ENCODE measurements at places on chromosomes 2 and 18.

GRCh38 chr2:190119257-190119656, 56.7 kb upstream of the MSTN start:
- peak; percentile 4 for DNase-seq

GRCh38 chr2:98463988-98464771, 19.5 kb downstream of the INPP4A start:
- no peak for DNase-seq

- DNase-seq = no peak
Observed at GRCh38 chr18:66344227-66344626, 259.7 kb downstream of the CDH19 start.

GRCh38 chr2:29270701-29271121, 155.5 kb downstream of the CLIP4 start:
- no peak for DNase-seq

DNA sequence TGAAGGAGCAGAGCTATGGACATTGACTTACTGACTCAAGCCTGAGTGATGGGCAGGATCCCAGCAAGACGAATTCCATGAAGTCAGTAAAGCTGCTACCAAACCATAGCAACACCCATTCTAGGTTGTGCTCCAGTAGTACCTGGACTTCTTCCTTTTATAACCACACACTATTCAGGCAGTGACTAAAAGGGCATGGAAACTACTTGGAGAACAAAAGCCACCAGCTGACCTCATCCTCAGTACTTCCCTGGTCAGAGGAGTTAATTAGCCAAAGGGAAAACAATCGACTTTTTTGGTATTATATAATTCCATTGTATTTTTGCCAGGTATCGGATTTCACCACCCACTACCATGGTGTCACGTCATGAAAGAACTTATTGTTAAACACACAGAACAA, 237.1 kb downstream of the TTC32 start:
- DNase-seq = no peak

DNA sequence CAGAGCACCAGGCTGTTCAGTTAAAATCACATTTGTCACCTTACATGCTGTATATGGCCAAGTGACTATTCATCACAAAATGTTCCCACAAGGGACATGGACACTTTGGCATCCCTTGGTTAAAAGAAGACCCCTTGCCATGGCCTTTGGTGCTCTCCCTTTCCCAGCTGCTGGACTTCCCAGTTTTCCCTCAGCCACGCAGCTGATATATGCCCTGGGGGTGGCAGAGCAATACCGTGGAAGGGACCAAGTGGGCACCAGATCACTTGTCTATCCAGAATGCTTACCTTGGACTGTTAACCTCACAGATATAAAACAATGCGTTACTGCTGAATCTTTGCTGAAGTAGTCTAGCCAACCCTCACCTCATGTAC, 35.3 kb downstream of the PAIP2B start:
- DNase-seq = no peak

- DNase-seq = no peak
Observed at GRCh38 chr2:151280271-151280670, 9.2 kb downstream of the NMI start.

DNA sequence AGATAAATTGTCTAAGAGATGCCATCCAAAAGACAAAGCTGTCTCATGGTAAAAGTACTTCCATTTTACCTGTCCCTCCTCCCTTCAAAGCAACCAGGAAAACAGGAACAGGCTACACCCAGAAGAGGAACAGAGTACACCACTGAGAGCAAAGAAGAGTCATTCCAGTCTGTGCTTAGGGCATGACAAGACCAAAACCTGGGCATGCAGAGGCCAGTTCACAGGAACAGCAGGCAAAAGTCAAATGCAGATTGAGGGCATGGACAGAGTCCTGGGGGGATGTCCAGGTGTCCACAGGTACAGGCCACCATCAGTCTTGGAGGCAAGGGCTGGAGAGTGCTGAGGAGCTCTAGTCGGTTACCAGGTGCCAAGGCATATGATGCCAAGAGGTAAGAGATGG, 23.7 kb downstream of the PLEK start:
- DNase-seq = no peak

- DNase-seq = peak; percentile 15
Observed at GRCh38 chr2:10331027-10331701, 28.5 kb downstream of the HPCAL1 start.

DNA sequence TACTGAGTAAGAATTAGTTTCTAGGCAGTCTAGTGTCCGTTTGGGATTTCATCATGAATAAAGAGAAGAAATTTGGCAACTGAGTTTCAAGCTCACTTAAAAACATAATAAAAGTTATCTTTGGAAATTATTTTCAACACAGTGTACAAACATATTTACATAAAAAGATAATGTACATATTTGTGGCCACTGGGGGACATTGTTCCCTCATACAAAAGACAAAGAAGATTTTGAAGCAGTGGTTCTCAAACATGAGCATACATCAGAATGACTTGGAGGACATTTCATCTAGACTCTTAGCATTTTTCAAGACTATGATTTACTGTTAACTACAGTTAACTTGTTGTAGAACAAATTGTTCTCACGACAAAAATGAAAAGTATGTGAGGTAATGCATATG, 15.7 kb upstream of the TTC21B start:
- DNase-seq = no peak

DNA sequence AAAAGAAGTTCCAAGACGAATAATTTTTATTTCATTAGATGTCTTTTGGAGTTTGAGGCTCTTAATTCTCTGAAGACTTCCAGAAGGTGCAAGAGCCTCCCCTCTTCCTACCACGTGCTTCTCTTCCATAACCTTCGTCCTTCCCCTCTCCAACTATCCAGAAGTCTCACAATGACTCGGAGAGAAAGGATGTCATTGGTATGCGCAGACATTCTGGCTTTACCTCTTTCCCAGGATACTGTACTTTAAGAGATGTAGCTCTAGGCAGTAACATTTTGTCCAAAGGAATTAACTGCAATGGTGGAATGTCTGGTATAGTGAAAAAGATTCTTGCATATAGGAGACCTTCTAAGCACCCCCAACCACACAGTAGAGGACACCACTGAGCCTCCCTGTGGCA, 249.0 kb upstream of the OSR1 start:
- DNase-seq = no peak

- no peak for DNase-seq
Observed at GRCh38 chr2:7672685-7673071, 755.5 kb downstream of the RNF144A start.

- DNase-seq = no peak
Observed at GRCh38 chr2:100529176-100529575, 33.6 kb upstream of the PDCL3 start.

DNA sequence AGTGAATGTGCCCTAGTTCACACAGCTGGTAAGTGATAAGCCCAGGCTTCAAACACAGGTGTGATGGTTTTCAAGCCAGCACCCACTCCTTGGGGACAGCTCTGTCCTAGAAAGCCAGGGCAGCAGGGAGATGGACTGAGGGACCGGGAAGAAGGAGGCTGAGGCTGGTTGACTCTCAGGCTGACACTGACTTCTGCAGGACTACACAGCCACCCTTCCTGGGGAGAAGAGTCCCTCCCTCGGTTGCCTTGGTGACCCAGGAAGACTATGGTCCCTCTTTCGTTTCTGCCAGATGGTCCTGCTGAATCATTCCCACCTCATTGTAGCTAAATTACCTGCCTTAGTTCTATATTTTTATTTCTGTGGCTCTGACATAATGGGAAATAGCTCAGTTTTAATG, 11.3 kb upstream of the FSHR start:
- DNase-seq = no peak

GRCh38 chr2:20381457-20381856, 30.8 kb upstream of the PUM2 start:
- DNase-seq = no peak

- DNase-seq = no peak
Observed at GRCh38 chr18:1304392-1304992, 399.8 kb downstream of the ADCYAP1 start.

DNA sequence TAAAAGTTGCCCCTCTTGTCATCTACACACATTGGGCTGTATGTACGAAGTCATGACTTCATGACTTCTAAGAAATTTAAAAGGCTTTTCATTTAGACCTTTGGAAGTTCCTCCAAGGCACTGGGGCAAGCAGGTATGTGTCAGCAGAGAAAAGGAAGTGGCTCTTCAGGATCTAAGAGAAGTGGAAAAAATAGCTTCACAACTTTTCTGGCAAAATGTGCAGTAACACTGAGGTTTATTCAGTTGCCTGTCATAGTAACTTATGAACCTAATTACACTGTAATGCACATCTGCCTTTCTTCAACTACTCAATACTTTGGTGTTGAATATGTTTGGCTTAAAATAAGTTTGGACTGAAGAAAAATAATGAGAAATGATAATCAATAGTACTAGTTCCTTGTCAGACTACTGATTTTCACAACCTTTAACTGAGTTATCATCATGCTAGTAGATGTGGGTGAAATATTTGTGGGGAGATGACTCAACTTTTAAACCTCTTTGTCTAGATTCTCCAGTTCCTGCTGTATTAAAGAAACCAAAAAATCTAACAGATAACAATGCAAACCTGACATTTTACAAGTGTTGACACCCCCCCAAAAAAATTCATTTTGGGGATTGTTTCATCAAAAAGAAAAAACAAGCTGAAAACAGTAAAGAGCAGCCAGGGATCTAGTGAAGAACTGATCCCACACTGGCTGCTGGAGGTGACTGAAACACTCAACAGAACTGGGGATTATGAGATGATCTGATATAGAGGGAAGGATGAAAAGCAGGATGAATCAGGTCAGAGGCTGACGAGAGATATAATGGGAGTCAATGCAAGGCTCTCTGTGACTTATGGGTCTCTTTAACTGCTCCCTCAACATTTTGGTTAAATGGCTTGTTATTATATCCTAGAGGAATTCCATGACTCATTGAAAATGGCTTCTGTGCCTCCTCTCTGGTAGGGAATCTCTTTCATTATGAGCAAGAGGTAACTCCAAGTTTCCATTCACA, 84.6 kb downstream of the COLEC12 start:
- DNase-seq = no peak

- DNase-seq = no peak
Observed at GRCh38 chr2:16386431-16386830, 279.2 kb downstream of the CYRIA start.

DNA sequence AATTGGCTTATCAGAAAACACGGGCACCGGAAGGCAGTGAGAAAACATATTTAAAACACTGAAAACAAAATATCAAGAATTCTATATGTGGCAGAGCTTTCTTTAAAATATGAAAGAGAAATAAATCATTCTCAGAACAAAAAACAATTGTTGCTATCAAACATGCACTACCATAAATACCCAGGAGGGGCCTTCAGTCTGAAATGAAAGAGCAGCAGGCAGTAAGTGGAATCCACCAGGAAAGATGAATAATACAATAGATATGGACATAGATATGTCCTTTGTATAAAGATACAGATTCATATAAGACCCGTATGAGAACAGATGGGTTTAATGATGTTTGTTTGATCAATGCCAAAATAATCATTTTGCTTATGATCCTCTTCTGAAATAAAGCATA, 142.0 kb downstream of the TMEM18 start:
- no peak for DNase-seq

- no peak for DNase-seq
Observed at GRCh38 chr2:237196409-237196808, 110.7 kb downstream of the COPS8 start.

GRCh38 chr18:76468345-76469304, 26.4 kb downstream of the ZNF516 start:
- DNase-seq = no peak

GRCh38 chr2:221104361-221104811, 467.7 kb downstream of the EPHA4 start:
- peak; percentile 47 for DNase-seq

- DNase-seq = no peak
Observed at GRCh38 chr2:234595829-234596228, 98.9 kb upstream of the ARL4C start.

- no peak for DNase-seq
Observed at GRCh38 chr2:174750923-174751441, 13.3 kb downstream of the CHRNA1 start.

DNA sequence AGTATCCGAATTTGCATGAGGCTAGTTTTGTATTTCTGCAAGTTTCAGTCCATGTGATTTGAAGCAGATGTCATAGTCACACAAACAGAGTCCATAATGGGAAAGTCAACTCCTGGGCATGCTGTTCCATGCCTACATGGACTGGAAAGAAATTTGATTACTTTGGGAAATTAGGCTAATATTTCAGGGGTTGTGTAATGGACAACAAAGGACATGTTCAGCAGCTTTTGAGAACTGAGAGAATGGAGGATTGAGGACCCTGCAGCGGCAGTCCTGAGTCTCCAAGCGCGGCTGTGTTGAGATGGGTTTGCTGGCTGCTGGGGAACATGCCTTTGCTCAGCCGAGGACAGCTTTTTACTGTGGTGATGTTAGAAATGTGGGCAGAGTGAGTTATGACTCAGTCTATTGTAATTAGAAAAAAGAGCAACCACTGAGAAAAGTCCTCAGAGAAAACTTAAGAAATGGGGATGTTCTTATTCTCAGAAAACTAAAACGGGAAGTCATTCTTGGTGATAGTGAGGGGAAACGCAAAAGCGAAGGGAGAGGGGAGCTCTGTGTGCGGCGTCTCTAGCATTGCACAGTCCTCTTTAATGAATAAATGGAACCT, 149.2 kb downstream of the FAM210A start:
- DNase-seq = no peak

- DNase-seq = no peak
Observed at GRCh38 chr2:9627310-9627709, 3.5 kb downstream of the YWHAQ start.

- no peak for DNase-seq
Observed at GRCh38 chr2:197571627-197572271, 55.9 kb downstream of the MOB4 start.

GRCh38 chr2:179711375-179711774, 150.0 kb downstream of the ZNF385B start:
- no peak for DNase-seq

GRCh38 chr2:1603059-1603458, 141.3 kb downstream of the PXDN start:
- DNase-seq = no peak

- DNase-seq = no peak
Observed at GRCh38 chr2:96898641-96899412, 28.9 kb upstream of the SEMA4C start.

DNA sequence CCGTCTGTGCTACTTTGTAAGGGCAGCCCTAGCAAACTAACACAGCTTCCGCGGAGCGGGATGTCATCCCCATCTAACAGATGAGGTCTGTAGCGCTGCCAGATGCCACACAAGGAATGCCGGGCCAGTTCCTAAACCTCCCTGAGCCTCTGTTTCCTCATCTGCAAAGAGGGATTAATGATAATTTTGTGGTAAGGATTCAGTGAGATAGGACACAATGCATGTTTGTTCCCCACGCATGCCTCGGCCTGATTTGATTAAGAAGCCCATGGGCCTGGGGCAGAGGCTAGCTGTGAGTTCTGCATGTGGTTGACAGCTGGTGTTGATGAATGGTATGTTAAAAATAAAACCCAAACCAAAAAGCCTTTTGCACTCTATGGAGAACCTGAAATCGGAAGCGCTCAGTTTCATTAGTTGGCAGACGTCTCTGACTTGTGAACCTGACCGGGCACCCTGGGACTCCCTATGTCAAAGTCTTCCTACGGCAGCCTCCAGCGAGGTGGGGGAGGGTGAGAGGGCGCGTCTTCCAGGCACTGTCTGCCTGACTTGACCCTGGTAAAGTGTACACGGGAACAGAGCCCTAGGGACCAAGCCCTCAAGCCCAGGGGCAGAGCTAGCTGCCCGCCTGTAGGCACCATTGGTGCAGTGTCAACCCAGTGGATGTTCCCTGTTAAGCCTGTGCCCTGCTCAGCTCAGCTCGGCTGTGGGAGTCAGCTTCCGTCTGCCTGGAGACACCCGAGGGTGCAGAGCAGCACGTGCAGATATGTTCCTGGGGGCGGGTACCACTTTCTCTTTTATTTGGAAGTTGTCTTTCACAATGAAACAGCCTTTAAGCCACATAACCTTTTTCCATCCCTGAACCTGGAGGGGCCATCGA, 14.8 kb upstream of the INHBB start:
- no peak for DNase-seq

All from nephron progenitor cell (in vitro differentiated cells).